ENCODE measurements at places on chromosomes 1 and 21. TPM values are rescaled to one million over a fixed set of nuclear protein-coding genes. Genes with fewer than 3 reads are reported as not detected.

- DNase-seq: no peak
Observed at GRCh38 chr1:206467915-206468314, 2.4 kb upstream of the IKBKE start.

DNA sequence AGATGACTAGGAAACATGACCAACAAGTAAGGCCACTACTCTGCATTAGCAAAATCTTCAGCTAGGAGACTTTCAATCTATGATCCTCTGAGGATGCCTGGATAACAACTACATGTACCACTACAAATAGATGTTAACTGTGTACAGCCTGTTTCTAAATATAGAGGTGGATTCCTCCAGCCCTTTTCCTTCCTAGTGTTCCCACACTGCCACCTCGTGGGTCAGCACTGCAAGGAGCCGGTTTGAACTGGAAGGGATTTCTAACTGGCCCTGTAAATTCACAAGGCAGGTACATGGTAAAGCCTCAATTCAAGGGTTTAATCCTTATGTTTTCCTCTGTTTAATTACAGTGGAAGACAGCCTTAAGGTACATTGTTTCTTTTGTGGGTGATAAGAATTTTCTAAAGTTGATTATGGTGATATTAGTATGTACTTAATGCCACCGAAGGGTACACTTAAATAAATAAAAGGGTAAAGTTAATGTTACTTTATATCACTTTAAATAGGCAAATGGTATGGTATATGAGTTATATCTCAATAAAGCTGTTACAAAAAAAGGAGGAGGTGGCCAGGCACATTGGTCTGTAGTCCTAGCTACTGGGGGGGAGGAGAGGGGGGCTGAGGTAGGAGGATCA is 14.4 kb downstream of the SMYD3 start:
- peak; percentile 33 for DNase-seq

- peak; percentile 23 for DNase-seq
Observed at GRCh38 chr1:85048296-85049064, at the start of gene MCOLN3. Gene MCOLN3, minus strand, starts transcription at chr1:85048500. Its CDS starts 3,140 bp downstream, at chr1:85045360.

FCGR1A gene
- total RNA-seq: 0.59 TPM

CD52 gene
- total RNA-seq: 3.5 TPM

KRTAP13-1 gene
- 0.89 TPM for total RNA-seq

PRKAA2 gene
- 2.1 TPM for total RNA-seq

GBP3 gene
- total RNA-seq: 16.2 TPM

- no peak for DNase-seq
Observed at GRCh38 chr1:50620680-50621329, 197.6 kb upstream of the DMRTA2 start.

GBP5 gene
- 0.23 TPM for total RNA-seq

Measured in lower leg skin (tissue), 4 donors.